Brain pericyte (primary cell): ENCODE measurements at places on chromosomes 13 and 19.

GRCh38 chr19:47049307-47049700 is 880 bp upstream of the TMEM160 start:
- no peak for DNase-seq

GRCh38 chr13:98784666-98785065 is 32.2 kb upstream of the SLC15A1 start:
- DNase-seq: no peak

DNA sequence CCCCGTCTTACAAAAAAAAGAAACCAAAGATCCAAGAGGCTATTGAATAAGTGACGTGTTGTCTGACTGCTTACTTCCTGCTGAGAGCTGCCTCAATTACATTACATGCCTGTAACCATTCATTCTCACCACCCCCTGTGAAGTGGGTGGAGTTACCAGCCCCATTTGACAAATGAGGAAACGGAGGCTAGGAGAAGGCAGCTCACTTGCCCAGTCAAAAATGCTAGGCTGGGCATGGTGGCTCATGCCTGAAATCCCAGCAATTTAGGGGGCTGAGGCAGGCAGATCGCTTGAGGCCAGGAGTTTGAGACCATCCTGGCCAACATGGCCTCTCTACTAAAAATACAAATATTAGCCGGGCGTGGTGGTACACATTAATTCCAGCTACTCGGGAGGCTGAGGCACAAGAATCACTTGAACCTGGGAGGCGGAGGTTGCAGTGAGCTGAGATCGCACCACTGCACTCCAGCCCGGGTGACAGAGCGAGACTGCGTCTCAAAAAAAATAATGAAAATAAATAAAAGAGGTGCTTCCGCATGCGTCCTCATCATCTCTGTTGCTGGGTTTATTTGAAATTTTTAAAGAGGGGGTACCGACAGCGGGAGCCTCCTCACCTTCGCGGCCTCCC is 499 bp downstream of the LSM7 start:
- no peak for DNase-seq

- no peak for DNase-seq
These were observed 16.8 kb downstream of the CLEC17A start for GRCh38 chr19:14599548-14600147.

- DNase-seq: no peak
These were observed 8.0 kb downstream of the TEX101 start for GRCh38 chr19:43422689-43423066.

DNA sequence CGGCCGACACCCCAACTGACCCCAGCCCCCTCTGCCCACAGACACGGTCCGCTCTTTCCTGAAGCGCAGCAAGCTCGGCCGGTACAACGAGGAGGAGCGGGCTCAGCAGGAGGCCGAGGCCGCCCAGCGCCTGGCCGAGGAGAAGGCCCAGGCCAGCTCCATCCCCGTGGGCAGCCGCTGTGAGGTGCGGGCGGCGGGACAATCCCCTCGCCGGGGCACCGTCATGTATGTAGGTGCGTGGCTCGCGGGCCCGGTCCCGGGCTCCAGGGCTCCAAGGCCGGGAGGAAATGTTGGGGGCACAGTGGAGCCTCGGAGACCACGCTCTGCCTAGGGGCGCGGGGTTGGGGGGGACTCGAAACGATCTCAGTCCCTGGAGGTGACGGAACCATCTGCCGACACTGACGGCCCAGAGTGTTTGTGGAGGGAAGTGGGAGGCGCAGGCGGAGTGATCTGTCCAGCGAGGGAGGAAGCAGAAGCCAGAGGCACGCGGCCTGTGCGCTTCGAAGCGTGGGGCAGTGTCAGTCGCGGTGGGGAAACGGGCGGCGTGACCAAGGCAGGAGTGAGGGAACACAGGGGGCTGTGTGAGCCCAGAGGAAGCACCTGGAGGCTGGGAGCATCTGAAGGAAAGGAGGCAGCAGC is 6.3 kb downstream of the TBCB start:
- no peak for DNase-seq
